Stimulated activated CD8-positive, alpha-beta memory T cell treated with anti-CD3 and anti-CD28 coated beads, Interleukin-2, amount 100 ng/mL, for 1 hour (primary cell): ENCODE measurements at places on chromosomes 2 and 18.

GRCh38 chr2:45765007-45765727 lies 113.7 kb downstream of the PRKCE start:
- DNase-seq, result no peak

- no peak for DNase-seq
Observed at GRCh38 chr2:235710933-235711332, 217.1 kb downstream of the AGAP1 start.

GRCh38 chr18:6960124-6960523 lies 157.5 kb downstream of the LAMA1 start:
- DNase-seq, result no peak

DNA sequence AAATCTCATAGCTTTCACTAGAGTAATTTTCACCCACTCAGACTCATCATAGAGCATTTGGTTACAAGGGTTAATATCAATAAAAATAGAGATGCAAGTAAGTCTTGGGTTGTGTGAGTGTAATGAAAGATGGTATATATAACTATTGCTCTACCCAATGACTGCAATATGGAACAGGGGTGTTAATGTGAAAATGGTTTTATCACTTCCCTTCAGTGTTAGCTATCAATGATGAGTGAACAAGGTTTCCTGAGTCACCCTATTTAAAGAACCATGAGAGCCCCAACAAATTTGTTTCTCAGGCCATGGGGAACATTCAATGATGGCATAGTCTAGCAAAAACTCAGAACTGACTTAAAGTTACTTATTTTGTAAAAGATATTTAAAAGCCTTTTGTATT lies 1133.6 kb upstream of the ZEB2 start:
- no peak for DNase-seq

GRCh38 chr2:208654056-208654455 lies 247.5 kb downstream of the PTH2R start:
- DNase-seq, result no peak

- DNase-seq, result no peak
Observed at GRCh38 chr2:179652296-179652695, 209.1 kb downstream of the ZNF385B start.

DNA sequence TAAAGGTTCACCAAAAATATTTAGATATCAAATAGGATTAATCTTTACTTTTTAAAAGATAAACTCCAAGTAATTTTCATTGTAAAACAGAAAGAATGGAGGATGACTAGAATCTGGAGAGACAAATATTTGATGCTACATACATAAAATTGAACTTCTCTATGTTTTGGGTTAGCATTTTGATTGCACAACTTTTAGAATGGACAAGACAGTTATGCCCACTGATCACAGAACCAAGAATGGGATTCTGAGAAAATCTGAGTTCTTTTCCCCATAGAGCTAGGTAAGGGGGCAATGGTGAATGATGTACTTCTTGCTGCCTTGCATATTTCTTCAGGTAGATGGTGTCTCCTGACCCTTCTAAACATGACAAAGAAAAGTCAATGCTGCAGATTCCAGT lies 191.2 kb upstream of the ZEB2 start:
- DNase-seq, result no peak
